Left cardiac atrium (tissue), 4 donors: ENCODE measurements at places on chromosomes 4 and X.
A peak's percentile ranks its signal among the peaks of the same experiment; 100 is the strongest.

DNA sequence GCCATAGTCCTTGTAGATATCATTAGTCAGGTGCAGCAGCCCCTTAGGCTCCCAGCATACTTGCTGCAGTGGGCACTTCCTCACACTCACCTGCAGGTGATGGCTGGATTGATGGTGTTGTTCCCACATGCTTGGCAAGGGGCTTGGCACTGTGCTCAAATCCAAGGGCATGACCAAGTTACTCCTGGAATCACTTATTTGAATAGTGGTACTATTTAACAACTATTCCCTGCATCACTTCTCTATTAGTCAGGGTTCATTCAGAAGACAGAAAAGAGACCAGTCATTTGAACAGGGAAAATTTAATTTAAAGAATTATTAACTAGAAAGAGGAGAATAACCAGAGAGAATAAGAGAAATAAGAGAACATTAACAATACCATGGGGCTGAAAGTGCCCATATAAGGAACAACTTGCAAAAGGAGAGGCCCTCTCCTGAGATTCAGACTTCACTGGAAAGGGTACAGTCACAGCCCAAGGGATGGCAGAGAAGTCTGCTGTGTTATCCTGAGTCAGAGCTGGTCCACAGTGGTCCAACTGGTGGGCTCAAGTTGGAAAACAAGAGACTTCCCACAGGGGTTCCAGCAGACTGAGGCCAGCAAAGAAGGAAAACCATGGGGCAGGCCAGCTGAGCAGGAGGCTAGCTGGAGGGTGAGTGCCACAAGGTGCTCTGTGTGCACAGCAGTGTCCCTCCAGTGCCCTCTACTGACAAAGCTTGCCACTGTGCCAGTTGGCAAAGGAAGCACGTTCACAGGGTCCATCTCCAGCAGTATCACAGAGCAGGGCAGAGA, 9.8 kb downstream of the SPP1 start:
- no peak for DNase-seq

DNA sequence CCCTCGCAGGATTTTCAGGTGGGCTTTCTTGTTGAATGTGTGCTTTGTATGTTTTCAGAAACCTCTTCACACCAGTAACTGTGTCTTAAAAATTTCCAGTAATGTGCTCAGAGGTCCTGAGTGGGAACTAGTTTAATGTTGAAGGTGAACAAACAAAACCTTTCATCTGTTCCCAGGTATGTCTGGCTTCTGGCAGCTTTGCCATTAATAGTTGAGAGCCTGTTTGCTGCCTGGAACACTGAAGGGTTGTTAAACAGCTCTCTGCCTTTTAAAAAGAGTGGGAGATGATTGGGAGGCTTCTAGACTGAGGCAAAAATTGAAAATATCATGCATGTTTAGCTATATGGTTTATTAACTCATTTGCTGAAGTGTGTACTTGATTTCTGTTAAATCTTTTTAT, 161.2 kb upstream of the AGTR2 start:
- DNase-seq, result no peak

- DNase-seq, result no peak
Measured at GRCh38 chr4:186472948-186473347, 82.4 kb downstream of the MTNR1A start.

DNA sequence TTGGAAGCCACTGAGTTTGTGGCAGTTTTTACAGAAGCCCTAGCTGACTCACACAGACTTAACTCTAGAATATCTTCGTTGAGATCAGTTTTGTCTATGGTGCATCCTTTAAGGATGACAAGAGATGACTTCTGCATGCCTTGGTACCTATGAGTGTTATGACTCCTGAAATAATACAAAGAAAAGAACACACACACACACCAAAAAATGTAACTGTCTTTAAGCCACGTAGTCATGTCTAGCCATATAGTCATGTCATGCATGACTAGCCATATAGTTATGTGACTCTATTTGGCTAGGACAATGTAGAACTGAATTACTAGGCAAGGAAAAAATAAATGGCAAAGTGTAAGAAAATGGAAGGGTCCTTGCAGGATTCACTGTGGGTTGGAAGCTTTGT, 447.8 kb downstream of the NLGN4X start:
- DNase-seq, result no peak

DNA sequence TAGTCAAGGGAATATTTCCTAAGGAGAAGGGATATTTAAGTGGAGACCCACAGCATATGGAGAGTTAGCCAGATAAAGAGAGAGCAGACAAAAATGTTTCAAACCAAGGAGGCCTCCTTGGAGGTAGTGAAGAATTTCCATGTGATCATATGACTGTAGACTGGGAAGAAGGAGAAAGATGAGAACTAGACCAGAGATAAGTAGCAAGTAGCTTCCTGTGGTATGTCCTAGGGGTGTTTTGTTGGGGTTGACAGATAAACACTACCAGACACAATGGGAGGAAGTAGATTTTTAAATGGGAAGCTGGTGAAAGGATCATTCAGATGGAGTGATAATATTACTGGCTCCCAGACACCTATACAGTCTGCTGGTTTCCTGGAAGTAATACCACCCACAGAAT, 13.6 kb downstream of the SYAP1 start:
- no peak for DNase-seq

DNA sequence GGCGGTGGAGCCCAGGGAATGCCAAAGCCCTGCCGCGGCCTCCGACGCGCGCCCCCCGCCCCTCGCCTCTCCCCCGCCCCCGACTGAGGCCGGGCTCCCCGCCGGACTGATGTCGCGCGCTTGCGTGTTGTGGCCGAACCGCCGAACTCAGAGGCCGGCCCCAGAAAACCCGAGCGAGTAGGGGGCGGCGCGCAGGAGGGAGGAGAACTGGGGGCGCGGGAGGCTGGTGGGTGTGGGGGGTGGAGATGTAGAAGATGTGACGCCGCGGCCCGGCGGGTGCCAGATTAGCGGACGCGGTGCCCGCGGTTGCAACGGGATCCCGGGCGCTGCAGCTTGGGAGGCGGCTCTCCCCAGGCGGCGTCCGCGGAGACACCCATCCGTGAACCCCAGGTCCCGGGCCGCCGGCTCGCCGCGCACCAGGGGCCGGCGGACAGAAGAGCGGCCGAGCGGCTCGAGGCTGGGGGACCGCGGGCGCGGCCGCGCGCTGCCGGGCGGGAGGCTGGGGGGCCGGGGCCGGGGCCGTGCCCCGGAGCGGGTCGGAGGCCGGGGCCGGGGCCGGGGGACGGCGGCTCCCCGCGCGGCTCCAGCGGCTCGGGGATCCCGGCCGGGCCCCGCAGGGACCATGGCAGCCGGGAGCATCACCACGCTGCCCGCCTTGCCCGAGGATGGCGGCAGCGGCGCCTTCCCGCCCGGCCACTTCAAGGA, at the start of gene FGF2:
TSS of gene FGF2 (plus strand) at position 279 of the 705 bp plus-strand sequence. CDS start at position 623, 344 bp downstream.
- DNase-seq, result peak; percentile 73

DNA sequence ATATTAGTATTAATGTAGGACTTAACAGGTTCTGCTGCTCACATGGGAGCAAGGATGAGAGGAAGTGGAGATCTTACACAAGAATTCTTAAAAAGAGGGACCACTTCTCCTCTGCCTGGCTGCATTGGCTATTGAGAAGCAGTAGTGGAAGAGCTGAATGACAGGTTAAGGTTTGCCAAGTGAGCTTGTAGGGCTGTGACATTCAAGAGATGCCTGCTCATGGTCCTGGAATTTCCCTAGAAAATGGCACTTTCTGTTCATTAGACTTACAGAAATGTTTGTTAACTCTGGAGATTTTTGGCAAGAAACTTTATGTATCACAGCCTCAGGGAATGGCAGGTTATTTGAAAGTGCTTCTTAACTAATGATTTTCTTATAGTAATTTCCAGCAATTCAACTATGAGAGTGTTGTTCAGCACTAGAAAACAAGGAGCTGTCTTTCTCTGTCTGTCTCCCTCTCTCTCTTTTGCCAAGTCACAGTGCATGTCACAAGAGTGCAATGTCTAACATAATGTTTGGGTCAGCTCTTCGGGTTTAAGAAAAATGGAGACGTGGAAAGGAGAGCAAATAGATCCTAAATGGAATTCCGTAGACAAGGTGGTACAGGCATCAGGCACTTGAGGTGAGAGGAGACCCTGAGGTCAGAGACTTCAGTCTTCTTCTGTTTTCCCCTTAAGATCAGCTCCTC, 8.3 kb upstream of the NAP1L5 start:
- DNase-seq, result no peak

GRCh38 chr4:124478470-124478869, 234.1 kb downstream of the ANKRD50 start:
- no peak for DNase-seq

- no peak for DNase-seq
Measured at GRCh38 chr4:81287101-81287500, 72.1 kb upstream of the PRKG2 start.

DNA sequence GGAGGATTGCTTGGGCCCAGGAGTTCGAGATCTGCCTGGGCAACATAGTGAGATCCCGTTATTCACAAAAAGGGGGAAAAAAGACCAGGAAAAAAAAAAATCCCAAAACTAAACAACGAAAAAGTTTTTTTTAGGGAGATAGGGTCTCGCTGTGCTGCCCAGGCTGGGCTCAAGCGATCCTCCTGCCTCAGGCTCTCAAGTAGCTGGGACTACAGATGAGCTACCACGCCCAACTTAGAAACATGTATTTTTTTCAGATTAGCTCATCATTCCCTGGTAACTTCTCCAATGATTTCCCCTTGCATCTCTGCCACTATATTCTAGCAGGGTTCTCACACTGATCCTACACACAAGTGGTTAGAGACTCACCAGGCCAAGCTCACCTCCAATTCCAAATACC, 24.4 kb upstream of the IRAK1 start:
- no peak for DNase-seq

- no peak for DNase-seq
Measured at GRCh38 chrX:152886716-152887115, 11.2 kb upstream of the ZNF185 start.
